ENCODE measurements at places on chromosomes 16 and 17.

GRCh38 chr16:81478876-81479511, 34.4 kb downstream of the CMIP start:
- DNase-seq = peak; percentile 79

- DNase-seq = no peak
Observed at GRCh38 chr16:21620592-21620991, 21.2 kb downstream of the METTL9 start.

DNA sequence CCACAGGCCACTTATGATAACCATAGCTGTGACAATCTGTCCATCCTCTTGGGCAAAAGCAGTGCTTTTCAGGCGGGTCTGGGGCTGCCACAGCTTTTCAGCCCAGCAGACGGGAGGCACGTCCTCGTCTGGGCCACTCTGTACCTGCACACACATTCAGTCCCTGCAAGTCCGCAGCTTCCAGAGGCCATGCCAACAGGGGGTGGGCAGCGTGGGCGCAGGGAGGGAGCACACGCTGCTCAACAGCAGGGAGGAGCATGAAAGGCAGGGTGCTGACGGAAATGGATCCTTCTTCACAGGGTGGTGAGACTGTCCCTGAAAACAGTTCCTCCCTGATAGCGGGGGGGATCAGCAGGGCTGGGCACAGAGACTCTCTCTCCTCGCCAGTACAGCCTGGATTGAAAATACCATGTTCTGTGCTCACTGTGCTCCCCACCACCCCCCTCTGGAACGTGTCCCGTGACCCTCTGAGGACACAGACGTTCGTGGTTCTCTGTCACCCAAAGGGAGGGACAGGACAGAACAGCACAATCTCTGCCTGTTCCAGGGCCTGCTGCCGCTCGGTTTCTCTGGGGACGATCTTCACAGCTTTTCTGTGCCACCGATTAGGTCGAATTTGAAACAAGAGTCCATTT, 41.7 kb downstream of the PEMT start:
- DNase-seq = no peak

- DNase-seq = no peak
Observed at GRCh38 chr16:35797811-35798210, 2338.4 kb downstream of the TP53TG3F start.

- DNase-seq = no peak
Observed at GRCh38 chr16:6573577-6573976, 759.1 kb upstream of the RBFOX1 start.

DNA sequence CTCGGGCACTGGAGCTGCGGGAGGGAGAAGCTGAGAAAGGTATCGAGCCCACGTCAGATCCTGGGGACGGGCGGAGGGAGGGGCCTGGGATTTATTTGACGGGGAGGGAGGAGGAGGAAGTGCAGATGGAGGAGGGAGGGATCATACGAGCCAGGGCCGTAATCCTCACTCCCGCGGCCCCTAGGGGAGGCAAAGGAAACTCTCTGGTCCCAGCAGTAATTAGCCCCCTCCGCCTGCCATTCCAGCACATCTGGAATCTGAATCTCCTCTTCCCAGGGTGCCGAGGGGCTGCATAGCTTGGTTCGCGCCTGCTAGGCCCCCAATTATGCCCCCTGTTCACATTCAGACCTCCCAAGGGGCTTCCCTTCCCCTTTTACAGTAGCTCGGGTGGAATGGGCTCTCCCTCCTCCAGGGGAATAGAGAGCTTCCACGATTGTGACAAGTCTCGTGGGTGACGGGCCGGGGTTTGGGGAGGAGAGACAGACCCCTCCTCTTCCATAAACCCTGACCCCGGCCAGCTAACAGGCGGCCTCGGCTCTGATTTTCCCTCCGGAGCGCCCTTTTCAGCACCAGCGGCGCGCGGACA, at the start of gene SEZ6L2:
TSS of gene SEZ6L2 (minus strand) at position 35 of the 586 bp plus-strand sequence. CDS start 531 bp downstream, outside the sequence.
- no peak for DNase-seq

- DNase-seq = peak; percentile 82
Observed at GRCh38 chr16:566475-567372, at the start of gene NHLRC4. TSS of gene NHLRC4 (plus strand) at chr16:567005. CDS start at chr16:568048, 1,043 bp downstream.

GRCh38 chr17:76050538-76051467, 21.5 kb downstream of the SRP68 start:
- no peak for DNase-seq

DNA sequence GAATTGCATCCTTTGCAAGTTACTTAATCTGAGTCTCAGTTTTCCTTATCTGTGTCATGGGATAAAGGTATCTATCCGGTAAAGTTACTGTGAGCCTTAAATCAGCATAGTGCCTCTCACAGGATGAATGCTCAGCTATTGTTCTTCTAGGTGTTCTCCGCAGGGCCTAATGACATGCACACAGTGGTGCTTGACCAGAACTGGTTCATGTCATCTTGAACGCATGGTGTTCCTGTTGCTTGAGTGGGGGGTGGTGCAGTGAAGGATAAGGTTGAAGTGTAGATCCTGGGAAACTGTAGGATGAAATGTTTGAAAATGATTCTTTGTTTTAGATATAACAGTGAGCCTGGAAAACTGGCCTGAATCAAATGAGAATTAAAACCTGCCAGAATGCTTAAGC, 4.0 kb downstream of the KRT40 start:
- no peak for DNase-seq

DNA sequence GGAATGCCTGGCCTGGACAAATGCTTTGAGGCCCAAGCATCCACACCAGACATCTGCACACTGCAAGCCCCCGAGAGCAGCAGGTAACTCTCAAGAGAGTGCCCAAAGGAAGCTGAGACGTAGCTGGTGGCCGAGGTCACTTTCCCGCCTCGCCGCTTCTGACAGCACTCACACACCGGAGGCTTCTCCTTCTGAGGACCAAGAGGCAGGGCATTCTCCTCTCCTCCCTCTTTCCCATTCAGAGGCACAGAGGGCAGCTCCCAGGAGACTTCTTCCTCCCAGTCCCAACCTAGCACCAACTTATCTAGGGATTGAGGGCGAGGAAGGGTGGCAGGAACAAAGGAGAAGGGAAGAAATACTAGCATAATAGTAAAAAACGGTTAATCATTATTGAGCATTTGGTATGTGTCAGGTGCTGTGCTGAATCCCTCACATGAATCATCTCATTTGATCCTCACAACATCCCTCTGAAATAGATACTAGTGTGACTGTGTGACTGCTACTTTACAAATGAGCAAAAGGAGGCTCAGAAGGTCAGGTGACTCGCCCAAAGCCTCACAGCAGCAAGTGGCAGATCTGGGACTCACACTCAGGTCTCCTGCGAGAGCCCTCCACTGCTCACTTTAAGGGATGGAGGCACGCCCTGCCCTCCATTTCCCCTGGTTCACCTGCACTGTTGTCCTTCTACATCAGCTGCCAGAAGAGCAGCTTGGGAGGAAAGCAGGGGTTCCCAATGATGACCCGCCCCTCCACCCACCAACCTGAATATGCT, 41.8 kb downstream of the MYO18A start:
- peak; percentile 33 for DNase-seq

DNA sequence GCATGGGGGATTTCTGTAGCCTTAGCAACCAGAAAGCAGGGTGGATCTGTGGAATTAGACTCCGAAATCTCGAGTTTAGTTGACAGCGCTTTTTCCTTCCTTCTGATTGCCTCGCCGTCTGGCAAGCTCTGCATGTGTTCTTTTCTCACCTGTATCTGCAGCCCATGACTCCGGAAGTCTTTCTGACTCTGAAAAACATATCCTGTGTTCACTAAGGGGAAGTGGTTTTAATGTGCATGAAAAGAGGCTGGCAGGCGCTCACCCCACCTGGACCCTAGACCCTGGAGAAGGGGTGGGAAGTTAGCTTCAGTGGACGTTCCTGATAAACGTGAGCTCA, 158.5 kb downstream of the RPTOR start:
- DNase-seq = peak; percentile 13

DNA sequence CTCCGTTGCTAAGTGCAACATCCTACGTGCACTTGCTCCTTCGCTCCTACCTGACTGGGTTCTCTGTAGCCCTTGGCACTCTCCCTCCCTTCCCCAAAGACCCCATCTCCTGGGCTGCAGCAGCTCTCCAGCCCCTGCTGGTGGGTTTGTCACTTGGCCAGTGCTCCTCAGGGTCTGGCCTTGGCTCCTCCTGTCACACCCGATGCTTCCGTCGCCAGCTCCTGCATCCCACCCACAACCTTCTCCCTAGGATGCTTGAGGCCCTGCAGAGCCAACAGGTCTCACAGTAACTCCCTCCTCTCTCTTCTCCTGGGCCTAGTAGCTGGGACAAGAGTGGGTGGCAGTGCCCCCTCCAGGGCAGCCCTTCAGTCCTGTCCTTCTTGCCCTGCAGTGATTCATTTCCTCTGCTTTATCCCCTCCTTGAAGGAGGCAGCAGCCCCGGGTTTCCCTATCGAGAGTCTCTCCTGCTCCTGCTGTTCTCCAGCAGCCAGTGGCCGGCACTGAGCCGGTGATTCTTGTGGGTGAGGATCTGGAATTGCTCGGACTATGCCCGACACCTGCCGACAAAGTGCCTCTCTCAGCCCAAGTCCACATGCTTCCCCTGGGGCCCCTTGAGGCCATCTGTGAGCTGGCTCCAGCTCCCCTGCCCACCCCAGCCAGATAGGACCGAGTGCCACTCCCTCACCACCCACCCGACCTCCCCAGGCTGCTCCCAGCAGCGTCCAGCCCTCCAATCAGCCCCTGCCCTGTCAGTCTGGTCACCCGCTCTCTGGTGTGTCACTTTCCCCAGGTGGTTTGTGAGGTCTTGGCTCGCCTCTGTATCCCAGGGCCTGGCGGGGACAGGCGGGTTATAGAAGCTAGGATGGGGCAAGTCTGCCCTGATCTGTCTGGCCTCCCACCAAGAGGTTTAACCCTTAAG, 3.8 kb downstream of the LITAFD start:
- DNase-seq = peak; percentile 25

DNA sequence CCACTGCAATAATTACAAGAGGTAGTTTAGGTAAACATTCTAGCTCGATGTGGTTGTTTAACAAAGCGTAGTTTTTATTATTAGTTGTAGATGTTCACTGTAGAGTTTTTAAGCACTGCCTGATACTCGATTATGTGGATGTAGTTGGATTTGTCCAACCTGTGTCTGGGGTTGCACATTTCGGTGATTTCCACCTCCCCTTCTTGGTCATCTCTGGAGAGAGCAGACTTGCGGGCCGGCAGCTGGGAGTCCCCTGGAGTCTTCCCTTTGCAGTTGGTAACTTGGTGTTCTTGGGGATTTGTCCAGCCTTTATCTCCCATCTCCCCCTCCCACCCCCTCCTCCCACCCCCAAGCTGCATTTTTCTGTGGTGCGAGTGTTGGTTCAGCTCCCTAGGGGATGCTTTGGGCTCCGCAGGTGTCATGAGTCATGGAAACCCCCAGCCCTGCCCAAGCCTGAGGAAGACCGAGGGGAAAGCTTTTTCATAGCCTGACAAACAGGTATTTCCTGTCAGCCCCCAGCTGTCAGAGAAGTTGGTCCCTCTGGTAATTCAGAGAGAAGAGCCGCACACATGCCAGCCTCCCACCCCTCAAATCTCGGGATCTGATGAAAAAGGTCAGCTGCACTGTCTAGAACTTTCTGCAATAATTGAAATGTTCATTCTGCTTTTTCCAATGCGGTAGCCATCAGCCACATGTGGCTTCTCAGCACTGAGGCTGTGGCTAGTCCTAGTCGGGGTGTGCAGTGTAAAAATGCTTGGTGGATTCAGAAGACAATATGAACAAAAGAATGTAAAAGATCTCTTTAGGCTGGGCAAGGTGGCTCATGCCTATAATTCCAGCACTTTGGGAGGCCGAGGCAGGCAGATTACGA, 50.3 kb downstream of the KSR1 start:
- peak; percentile 53 for DNase-seq

Measured in germinal center (tissue), 1 donor.